ENCODE measurements at places on chromosomes 2 and 18. TPM values are rescaled to one million over a fixed set of nuclear protein-coding genes. Genes with fewer than 3 reads are reported as not detected.

PRKAG3 gene
- total RNA-seq: 0.26 TPM

TCF23 gene
- total RNA-seq: not detected

TUBA3D gene
- not detected for total RNA-seq

CENPA gene
- total RNA-seq: 1.8 TPM

PGAP1 gene
- total RNA-seq: 8.2 TPM

ATP5MC3 gene
- 63.9 TPM for total RNA-seq

TNS1 gene
- total RNA-seq: 44.4 TPM

SCYGR8 gene
- total RNA-seq: not detected

ANKRD44 gene
- 4.9 TPM for total RNA-seq

CLEC4F gene
- not detected for total RNA-seq

CTAGE1 gene
- under 0.01 TPM for total RNA-seq

VWA3B gene
- 0.26 TPM for total RNA-seq

CGREF1 gene
- total RNA-seq: 10.0 TPM

RSAD2 gene
- 1.7 TPM for total RNA-seq

AAK1 gene
- 21.1 TPM for total RNA-seq

IL36B gene
- total RNA-seq: not detected

SIX3 gene
- not detected for total RNA-seq

TCF4 gene
- total RNA-seq: 57.6 TPM

UGT1A10 gene
- total RNA-seq: not detected

TFCP2L1 gene
- total RNA-seq: not detected

ERBB4 gene
- total RNA-seq: 0.17 TPM

ATOH8 gene
- total RNA-seq: 19.0 TPM

GPR75 gene
- total RNA-seq: 1.8 TPM

ST6GAL2 gene
- not detected for total RNA-seq

L3MBTL4 gene
- 1.3 TPM for total RNA-seq

NPHP1 gene
- 5.0 TPM for total RNA-seq

RGPD3 gene
- 0.17 TPM for total RNA-seq

SCG2 gene
- 0.66 TPM for total RNA-seq

C2orf69 gene
- total RNA-seq: 13.2 TPM

PCARE gene
- under 0.01 TPM for total RNA-seq

SAG gene
- total RNA-seq: not detected

NEU2 gene
- not detected for total RNA-seq

CD8A gene
- not detected for total RNA-seq

ASPRV1 gene
- total RNA-seq: 0.33 TPM
